ENCODE measurements at places on chromosomes 5 and 9. TPM values are rescaled to one million over a fixed set of nuclear protein-coding genes. Genes with fewer than 3 reads are reported as not detected.
A peak's percentile ranks its signal among the peaks of the same experiment; 100 is the strongest.

Gene GALNT12
- 12.9 TPM for total RNA-seq

GRCh38 chr9:84781931-84782866, 112.7 kb downstream of the NTRK2 start:
- DNase-seq: no peak

GRCh38 chr5:125219710-125220109, 473.3 kb upstream of the ZNF608 start:
- DNase-seq: no peak

Gene ACOT12
- not detected for total RNA-seq

DNA sequence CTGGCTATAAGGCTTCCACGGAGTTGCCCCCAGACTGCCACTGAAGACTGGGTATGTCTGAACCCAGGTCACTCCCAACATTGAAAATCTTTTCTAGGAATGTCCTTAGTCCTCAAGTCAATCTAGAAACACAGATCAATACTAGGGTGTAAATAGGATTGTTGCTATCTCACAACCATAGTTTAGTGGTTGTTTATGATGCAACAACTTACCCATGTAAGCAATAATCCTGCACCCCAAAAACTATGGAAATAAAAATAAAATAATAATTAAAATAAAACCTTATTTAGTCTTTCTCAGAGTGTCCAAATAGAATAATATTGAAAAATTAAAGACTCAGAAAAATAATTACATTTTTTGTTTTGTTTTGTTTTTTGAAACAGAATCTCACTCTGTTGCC, 66.3 kb upstream of the FUBP3 start:
- DNase-seq: no peak

GRCh38 chr5:139882316-139882715, 86.7 kb downstream of the PSD2 start:
- no peak for DNase-seq

Gene NMUR2
- total RNA-seq: not detected

DNA sequence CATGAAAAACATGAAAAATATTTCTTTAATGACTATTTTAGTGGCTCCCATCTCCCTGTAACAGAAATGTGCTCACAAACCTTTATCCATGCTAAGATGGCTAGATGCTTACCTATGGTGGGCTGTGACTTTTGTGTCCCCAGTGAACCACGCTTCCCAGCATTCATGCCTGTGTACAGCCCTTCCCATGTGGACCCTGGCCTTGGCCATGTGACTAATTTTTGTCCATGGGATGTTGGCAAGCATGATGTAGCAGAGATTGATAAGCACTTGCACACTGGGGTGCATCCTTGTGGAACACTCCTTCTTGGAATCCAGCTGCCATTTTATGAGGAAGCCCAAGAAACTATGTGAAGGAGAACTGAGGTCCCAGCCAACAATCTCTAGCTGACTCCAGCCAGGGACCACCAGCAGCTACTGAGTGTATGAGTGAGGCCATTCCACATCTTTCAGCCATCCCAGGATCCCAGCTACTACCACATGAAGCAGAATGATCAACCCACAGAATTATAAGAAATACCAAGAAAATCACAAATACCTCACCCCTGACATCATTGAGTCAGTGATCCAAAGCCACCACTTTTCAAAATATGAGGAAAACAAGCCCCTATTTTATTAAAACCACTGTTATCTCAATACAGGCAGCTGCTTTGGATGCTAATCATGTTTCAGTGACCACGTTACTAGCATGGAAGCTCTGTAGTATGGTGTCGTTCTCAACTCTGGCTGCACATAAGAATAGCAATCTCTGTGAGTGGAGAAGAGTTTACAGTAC, 16.1 kb upstream of the RAI14 start:
- DNase-seq: no peak

- DNase-seq: no peak
These were observed 13.2 kb downstream of the GARNL3 start for GRCh38 chr9:127277770-127278169.

DNA sequence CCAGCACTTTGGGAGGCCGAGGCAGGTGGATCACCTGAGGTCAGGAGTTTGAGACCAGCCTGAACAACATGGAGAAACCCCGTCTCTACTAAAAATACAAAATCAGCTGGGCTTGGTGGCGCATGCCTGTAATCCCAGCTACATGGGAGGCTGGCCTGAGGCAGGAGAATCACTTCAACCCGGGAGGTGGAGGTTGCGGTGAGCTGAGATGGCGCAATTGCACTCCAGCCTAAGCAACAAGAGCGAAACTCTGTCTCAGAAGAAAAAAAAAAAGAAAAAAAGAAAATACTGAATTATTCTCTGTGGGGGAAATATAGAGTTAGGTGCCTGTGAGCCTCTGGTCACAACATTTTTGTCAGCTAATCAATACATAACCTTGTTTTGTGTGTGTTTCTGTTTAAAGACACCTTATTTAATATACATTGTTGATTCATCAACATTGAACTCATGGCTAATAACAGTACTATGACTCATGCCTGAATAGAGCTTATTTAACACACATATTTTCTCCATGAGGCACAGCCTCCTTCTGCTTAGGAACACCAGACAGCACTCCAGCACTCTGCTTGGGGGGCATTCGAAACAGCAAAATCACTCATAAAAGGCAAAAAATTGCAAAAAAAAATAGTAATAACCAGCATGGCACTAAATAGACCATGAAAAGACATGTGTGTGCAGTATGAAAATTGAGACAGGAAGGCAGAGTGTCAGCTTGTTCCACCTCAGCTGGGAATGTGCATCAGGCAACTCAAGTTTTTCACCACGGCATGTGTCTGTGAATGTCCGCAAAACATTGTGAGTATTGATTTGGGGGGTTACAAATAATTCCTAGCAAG, at the start of gene IL31RA:
Gene IL31RA, plus strand, starts transcription at position 519 of the 836 bp plus-strand sequence. Its CDS starts 214 bp downstream, at position 733.
- no peak for DNase-seq

Gene LHX3
- not detected for total RNA-seq

DNA sequence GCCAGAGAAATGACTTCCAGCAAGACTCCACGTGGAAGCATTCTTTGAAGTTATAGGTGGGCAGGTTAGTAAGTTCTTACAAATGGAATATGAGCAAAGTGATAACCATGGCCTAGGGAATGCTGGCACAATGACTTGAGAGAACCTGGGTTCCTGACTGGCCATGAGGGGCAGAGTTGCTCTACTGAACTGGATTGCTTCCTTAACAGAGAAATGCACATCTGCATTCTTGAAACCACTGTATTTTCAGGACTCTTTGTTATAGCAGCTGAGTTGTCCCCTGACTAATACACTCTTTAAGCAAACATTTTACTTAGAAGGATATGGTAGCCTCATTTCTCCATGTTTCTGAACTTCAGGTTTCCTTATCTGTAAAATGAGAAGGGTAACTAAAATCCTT, 108.3 kb upstream of the GNA14 start:
- no peak for DNase-seq

Gene HTR4
- not detected for total RNA-seq

GRCh38 chr9:96318921-96319565, 17.1 kb upstream of the HSD17B3 start:
- no peak for DNase-seq

- DNase-seq: no peak
These were observed 1366.8 kb downstream of the EFNA5 start for GRCh38 chr5:106303911-106304310.

DNA sequence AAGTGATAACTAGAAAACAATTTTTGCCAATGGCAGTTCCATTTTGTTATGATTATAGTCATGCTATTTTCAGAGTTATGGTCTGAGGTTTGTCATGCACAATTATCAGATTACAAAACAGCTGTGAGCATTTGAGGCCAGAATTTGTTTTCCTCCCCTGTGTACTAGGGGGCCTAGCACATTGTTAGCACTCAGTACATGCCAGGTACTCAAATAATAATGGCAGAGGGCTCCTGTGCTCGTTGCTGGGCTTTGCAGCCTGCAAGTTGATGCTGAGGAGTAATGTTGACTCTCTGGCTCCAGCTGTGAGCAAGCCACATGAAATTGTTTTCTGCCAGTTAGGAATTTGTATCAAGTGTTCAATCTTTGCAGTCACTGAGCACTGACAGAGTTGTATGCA, 6.9 kb downstream of the DNAI1 start:
- no peak for DNase-seq

GRCh38 chr5:40653221-40654022, 26.3 kb upstream of the PTGER4 start:
- DNase-seq: peak; percentile 22

Gene SLC6A19
- total RNA-seq: not detected

- no peak for DNase-seq
These were observed 395.4 kb downstream of the EFNA5 start for GRCh38 chr5:107275333-107275732.

DNA sequence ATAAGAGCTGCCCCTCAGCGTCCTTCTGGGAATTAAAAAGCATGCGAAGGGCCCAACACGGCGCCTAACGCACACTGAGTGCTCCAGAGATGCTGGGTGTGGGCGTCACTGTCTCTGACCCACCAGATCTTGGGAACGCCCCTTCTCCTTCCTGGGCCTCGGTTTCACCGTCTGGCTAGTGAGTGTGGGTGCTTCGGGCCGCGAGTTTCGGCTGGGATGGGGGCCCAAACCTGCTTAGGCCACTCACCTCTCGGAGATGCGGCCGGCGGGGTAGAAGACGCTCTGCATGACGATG, 3.7 kb downstream of the PIP5KL1 start:
- no peak for DNase-seq

- no peak for DNase-seq
These were observed 25.0 kb upstream of the F2R start for GRCh38 chr5:76690704-76691466.

Gene NIPSNAP3A
- 17.8 TPM for total RNA-seq

- DNase-seq: peak; percentile 95
These were observed 14.8 kb upstream of the CEMIP2 start for GRCh38 chr9:71783120-71783523.

DNA sequence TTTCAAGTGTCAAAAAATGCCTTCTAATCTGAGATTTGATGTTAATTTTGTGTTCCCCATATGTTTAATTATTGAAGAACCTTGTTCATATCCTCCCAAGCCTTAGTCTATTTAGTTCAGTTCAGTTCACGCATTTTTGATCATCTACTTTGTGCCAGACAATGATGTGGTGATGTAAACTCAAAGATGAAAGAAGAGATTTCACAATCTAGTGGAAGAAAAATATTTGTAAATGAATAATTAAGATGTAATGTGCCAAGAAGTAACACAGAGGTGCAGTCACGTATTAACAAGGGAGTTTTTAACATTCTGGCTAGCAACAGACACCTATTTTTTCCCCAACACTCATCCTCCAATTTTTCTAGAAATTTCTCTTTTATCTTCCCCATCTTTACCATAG, 22.1 kb upstream of the KIF2A start:
- no peak for DNase-seq

DNA sequence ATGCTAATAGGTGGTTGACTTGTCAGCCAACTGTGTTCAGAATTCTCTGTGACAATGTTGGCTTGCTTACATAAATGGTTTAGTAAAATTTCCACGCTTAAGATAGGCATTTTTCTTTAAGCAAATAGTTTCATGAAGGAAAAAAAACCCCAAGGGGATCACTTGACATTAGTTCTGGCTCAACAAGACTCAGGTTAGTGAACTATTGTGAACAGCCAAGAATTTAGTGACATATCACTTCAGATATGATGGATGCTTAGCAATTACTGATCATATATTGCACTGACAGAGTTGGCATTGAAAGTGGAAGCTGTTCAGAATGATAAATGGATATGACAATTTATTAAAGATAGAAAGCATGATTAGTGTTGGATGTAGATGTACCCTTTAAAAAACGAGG, 218.5 kb downstream of the TMEM232 start:
- no peak for DNase-seq

All from activated naive CD4-positive, alpha-beta T cell treated with anti-CD3 and anti-CD28 coated beads for 36 hours (primary cell).